Smooth muscle cell of the pulmonary artery (primary cell): ENCODE measurements at places on chromosomes 7 and 10. TPM values are rescaled to one million over a fixed set of nuclear protein-coding genes. Genes with fewer than 3 reads are reported as not detected.

The HOXA5 gene
- 1.2 and 5.1 TPM in 2 replicates for total RNA-seq

The NEUROG3 gene
- total RNA-seq: not detected in 2 replicates

The OR2A42 gene
- 0.03 TPM in 1 of 2 replicates, not detected in the other for total RNA-seq

The CALCR gene
- total RNA-seq: not detected in 2 replicates

The FAM180A gene
- 51.3 and 119 TPM in 2 replicates for total RNA-seq

The PRLHR gene
- not detected in 2 replicates for total RNA-seq

The SFMBT2 gene
- 0.52 and 0.86 TPM in 2 replicates for total RNA-seq

The ADGRA1 gene
- total RNA-seq: not detected in 2 replicates

The BTBD16 gene
- total RNA-seq: 0.13 TPM in 1 of 2 replicates, not detected in the other

The FAM25A gene
- total RNA-seq: not detected in 2 replicates

The SLC16A12 gene
- total RNA-seq: 0.10 and 0.33 TPM in 2 replicates

The PILRA gene
- total RNA-seq: 0.26 TPM in 1 of 2 replicates, not detected in the other

The GRB10 gene
- 57.1 and 63.6 TPM in 2 replicates for total RNA-seq

The PCDH15 gene
- total RNA-seq: not detected in 2 replicates

The HTR7 gene
- 6.0 and 21.2 TPM in 2 replicates for total RNA-seq

The ACTR3C gene
- total RNA-seq: 0.13 and 0.63 TPM in 2 replicates

The DKK1 gene
- total RNA-seq: 134 and 633 TPM in 2 replicates

The MARVELD1 gene
- total RNA-seq: 46.2 and 47.6 TPM in 2 replicates

The ADCY1 gene
- total RNA-seq: 0.03 and 0.26 TPM in 2 replicates

The AGMO gene
- total RNA-seq: 0.10 and 5.5 TPM in 2 replicates

The IFIT1B gene
- total RNA-seq: 0.03 TPM in 1 of 2 replicates, not detected in the other

The LRRC18 gene
- not detected in 2 replicates for total RNA-seq

The CCL24 gene
- not detected in 2 replicates for total RNA-seq

The TCAF2 gene
- total RNA-seq: 3.5 and 7.2 TPM in 2 replicates

The FMC1 gene
- 3.6 and 4.8 TPM in 2 replicates for total RNA-seq

The STK31 gene
- not detected in 2 replicates for total RNA-seq

The PKD1L1 gene
- total RNA-seq: 0.07 TPM in 2 replicates

The CHAT gene
- not detected in 2 replicates for total RNA-seq

The CD36 gene
- 112 and 1,000 TPM in 2 replicates for total RNA-seq

The PCLO gene
- 0.03 and 0.07 TPM in 2 replicates for total RNA-seq

The TMEM139 gene
- total RNA-seq: 0.23 TPM in 1 of 2 replicates, not detected in the other

The NUTM2B gene
- total RNA-seq: 0.30 and 0.39 TPM in 2 replicates

The INHBA gene
- 67.4 and 92.3 TPM in 2 replicates for total RNA-seq

The TMEM229A gene
- 0.07 and 0.39 TPM in 2 replicates for total RNA-seq

The TMEM213 gene
- total RNA-seq: not detected in 2 replicates

The PMPCB gene
- 44.3 and 59.2 TPM in 2 replicates for total RNA-seq

The C7orf57 gene
- not detected in 2 replicates for total RNA-seq

The ANXA11 gene
- total RNA-seq: 60.9 and 78.7 TPM in 2 replicates

The PNLIPRP2 gene
- not detected in 2 replicates for total RNA-seq

The ANKRD7 gene
- total RNA-seq: 0.20 and 0.33 TPM in 2 replicates

The PLXNA4 gene
- 16.9 and 29.5 TPM in 2 replicates for total RNA-seq

The ODAD2 gene
- total RNA-seq: 0.26 and 1.3 TPM in 2 replicates

The WEE2 gene
- not detected in 2 replicates for total RNA-seq

The PSMG3 gene
- 10.3 and 14.2 TPM in 2 replicates for total RNA-seq

The UCMA gene
- not detected in 2 replicates for total RNA-seq
